ENCODE measurements at places on chromosomes 13 and 19. TPM values are rescaled to one million over a fixed set of nuclear protein-coding genes. Genes with fewer than 3 reads are reported as not detected.

Gene ZNF814
- 34.7 TPM for total RNA-seq

Gene NALCN
- total RNA-seq = not detected

DNA sequence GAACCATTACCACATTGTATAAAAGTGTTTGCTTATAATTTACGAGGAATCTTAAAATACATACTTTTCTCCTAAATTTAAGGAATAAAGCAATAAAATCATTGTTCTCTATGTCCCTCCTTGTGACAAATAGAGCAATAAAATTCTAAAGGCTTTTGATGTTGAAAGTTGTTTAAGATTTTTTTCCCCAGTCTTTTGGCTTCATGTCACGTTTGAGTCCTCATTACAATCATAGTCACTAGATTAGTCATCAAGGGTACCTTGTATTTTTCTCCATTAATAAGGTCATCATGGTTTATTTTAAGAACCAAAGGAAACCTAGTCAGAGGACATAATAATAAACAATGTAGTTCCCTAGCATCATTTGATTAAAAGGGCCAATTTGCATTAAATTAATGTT, 3.2 kb downstream of the WBP4 start:
- DNase-seq = no peak

- peak; percentile 47 for DNase-seq
Measured at GRCh38 chr13:113742000-113742441, 17.0 kb upstream of the TMEM255B start.

GRCh38 chr13:42377640-42378382, 105.9 kb downstream of the AKAP11 start:
- peak; percentile 77 for DNase-seq

GRCh38 chr19:47120470-47121067, 7.0 kb upstream of the ZC3H4 start:
- DNase-seq = no peak

Measured in CD4-positive, alpha-beta T cell (primary cell).